ENCODE measurements at places on chromosomes 3 and 15.

DNA sequence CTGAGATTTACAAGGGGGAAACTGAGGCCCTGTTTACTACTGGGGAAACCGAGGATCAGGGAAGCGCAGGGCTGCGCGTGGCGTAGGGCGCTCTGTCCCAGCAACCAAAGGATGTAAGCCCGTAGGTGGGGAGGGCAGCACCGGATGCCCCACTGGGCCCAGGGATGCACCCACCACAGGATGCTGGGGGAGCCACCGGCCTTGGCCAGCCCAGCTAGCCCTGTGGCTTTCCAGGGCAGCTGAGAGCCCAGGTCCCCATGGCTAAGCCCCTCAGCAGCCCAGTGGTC lies 33.4 kb downstream of the RPN1 start:
- DNase-seq, result no peak

GRCh38 chr3:37594873-37595783 lies 266.6 kb upstream of the CTDSPL start:
- DNase-seq, result no peak

- no peak for DNase-seq
Measured at GRCh38 chr15:91947293-91947679, 93.8 kb downstream of the SLCO3A1 start.

- no peak for DNase-seq
Measured at GRCh38 chr15:48721061-48721810, 75.7 kb upstream of the FBN1 start.

GRCh38 chr15:67173005-67173404 lies 81.5 kb downstream of the AAGAB start:
- no peak for DNase-seq

DNA sequence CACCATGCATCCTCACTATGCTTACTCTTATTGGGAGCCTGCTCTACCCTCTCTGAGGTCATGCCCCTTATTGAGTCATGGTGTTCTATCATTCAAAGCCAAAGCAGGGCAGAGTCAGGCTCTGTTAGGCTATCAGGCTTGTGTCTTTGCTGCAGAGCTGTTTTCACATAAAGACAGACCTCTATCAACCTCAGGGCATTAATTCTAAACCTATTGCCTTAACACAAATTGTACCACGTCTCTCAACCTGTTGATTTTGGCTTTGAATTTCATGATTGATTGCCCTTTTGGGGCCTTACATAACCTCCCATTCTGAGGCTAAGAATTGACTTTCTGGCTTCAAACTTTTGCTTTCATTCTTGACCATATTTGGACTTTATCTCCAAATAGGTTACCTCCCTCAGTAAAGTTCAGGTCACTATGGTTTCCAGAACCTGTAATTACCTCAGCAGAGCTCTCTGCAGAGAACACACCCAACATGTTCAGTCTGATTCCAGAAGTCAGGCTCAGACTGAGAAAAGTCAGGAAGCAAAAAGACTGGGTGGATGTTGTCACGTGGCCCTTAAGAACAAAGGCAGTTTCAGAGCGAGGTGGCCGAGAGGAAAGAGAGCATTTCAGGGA lies 221.4 kb upstream of the NANOGP8 start:
- no peak for DNase-seq

- DNase-seq, result no peak
Measured at GRCh38 chr3:7683426-7683825, 818.2 kb upstream of the LMCD1 start.

DNA sequence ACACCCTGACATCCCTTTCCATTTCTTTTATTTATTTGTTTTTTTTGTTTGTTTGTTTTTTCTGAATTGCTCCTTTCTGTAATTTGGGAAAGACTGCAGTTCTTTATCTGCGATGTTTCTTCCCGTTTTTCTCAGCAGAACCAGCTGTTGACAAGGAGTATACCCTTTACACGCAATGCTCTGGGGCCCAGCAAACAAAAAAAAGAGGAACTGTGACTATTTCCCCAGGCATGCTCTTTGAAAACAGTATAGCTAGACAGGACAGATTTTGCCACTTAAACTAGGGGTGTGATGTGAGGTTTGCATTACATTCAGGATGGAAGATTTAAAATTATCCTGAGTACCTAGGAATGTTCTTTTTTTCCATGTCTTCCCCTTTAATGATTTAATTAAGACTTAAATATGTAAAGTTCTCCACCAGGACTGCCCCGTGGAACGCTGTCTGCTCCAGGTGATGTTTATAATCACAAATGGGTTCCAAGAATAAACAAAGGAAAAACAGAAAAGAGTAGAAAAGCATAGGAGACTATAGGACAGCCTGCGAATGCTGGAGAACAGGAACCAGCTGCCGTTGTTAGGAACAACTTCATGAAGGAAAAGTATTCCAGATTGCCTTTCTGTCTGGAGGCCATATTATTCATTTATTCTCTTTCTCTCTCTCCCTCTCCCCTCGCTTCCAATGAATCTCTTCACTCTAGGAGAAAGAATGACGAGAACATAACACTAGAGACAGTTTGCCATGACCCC lies 43.3 kb downstream of the TGFBR2 start:
- no peak for DNase-seq

- peak; percentile 62 for DNase-seq
Measured at GRCh38 chr3:63351159-63352007, 73.3 kb downstream of the SYNPR start.
